ENCODE measurements at places on chromosomes 2 and 18.

DNA sequence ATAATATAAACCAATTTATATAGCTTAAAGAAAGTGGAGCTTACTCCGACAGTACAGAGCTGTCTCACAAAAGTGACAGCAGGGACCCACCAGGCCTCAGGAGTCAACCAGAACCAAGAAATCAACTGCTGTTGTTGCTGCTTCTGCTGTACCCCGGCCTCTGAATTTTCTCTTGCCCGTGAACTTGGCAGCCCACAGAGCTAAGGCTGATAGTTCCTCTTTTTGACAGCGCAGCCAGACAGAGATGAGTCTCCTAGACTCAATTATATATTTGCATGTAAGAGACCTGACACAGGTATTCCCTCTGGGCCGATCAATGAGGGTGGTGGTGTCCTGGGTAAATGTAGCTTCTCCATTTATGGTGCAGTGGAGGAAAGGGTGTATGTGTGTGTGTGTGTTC lies 109.4 kb downstream of the KCTD1 start:
- no peak for DNase-seq

GRCh38 chr2:191048073-191048472 lies 34.1 kb upstream of the STAT1 start:
- peak; percentile 69 for DNase-seq

- no peak for DNase-seq
Measured at GRCh38 chr2:70716131-70716743, 51.8 kb downstream of the ADD2 start.

DNA sequence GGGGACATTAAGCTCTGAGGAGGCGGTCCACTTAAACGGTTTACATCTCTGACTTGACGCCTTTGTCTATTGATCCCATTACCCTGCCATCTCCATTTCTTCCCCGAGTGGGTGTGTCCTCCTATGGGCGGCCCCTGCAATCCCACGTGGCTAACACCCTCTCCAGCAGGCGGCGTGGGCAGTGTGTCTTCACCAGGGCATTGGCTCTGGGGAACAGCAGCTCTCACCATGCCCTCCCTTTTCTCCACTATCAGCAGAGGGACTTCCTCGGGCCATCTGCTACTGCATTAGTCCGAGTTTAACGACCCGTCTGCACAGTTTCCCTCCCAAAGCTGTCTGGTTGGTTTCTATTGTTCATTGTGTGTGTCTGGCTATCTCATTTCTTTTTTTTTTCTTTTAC lies 511.9 kb upstream of the NRP2 start:
- no peak for DNase-seq

- DNase-seq, result no peak
Measured at GRCh38 chr2:31054842-31055388, 83.3 kb downstream of the GALNT14 start.
